Astrocyte (in vitro differentiated cells and primary cell): ENCODE measurements at places on chromosomes 5 and 9. TPM values are rescaled to one million over a fixed set of nuclear protein-coding genes. Genes with fewer than 3 reads are reported as not detected.

The IRGM gene
- not detected in 2 replicates for total RNA-seq

The WDR38 gene
- total RNA-seq: not detected in 2 replicates

The PCDHB5 gene
- total RNA-seq: 8.7 and 9.7 TPM in 2 replicates

The CDC20B gene
- total RNA-seq: 0.11 and 0.17 TPM in 2 replicates

The DBH gene
- total RNA-seq: not detected in 2 replicates

The JADE2 gene
- total RNA-seq: 25.3 and 30.3 TPM in 2 replicates

The GARIN3 gene
- total RNA-seq: not detected in 2 replicates

GRCh38 chr9:4415281-4415680, 75.0 kb upstream of the SLC1A1 start:
- no peak overlapping the region for H3K27ac ChIP-seq
- no peaks in the 10 kb centered on the region for H3K4me1 ChIP-seq

GRCh38 chr5:78809444-78809843, 160.9 kb upstream of the LHFPL2 start:
- H3K4me1 ChIP-seq: peaks cover 21% of the 10 kb centered on the region
- DNase-seq: no peak
- H3K4me3 ChIP-seq: no peak overlapping the region
- H3K27ac ChIP-seq: no peak overlapping the region
- no peaks in the 10 kb centered on the region for H3K27me3 ChIP-seq

GRCh38 chr5:84249918-84250630, 134.6 kb downstream of the EDIL3 start:
- H3K4me3 ChIP-seq: peak overlapping the region; percentile 42
- peaks cover 15% of the 10 kb centered on the region for H3K4me1 ChIP-seq
- peak; percentile 94 for DNase-seq

DNA sequence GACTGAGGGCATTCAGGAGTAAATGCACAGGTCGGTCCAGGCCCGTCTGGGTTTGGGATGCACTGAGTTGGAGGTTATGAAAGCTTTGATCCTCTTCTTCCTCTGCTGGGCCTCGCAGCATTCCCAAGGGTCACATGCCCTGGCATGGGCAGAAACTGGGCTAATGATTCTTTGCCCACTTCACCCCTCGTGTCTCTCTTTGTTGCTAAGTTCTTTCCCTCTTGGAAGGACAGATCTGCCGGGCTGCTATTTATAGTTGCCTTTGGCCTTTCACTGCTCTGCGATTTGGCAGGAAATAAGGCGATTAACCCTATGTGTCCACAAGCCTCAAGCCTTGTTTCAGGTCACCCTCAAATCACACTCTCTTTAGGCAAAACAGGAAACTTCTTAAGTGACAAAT, 66.9 kb downstream of the ENTREP1 start:
- no peak for DNase-seq
- H3K27ac ChIP-seq: no peak overlapping the region
- H3K27me3 ChIP-seq: no peaks in the 10 kb centered on the region
- no peaks in the 10 kb centered on the region for H3K4me1 ChIP-seq
- H3K4me3 ChIP-seq: no peak overlapping the region

- no peak overlapping the region for H3K27ac ChIP-seq
These were observed 101.1 kb downstream of the TLE4 start for GRCh38 chr9:79672891-79673290.

DNA sequence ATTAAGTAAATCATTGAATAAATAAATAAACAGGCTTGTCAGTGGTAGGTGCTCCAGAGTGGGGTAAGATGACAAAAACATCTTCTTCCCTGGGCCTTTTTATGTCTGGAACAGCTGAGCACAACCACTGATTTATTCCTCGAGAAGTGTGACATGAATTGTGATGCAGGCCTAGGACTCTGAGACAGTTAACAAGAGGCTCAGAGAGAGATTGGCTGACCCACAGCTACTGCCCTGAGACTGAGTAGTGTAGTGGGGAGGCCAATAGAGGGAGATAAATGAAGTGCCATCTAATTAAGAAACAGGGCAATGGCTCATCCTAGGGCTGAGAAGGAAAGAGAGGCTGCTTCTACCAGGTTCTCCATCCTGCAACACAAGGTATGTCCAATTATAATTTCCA, 369.3 kb upstream of the TRPC7 start:
- no peaks in the 10 kb centered on the region for H3K36me3 ChIP-seq
- H3K27ac ChIP-seq: no peak overlapping the region
- DNase-seq: no peak
- H3K4me1 ChIP-seq: peaks cover 20% of the 10 kb centered on the region
- H3K27me3 ChIP-seq: no peaks in the 10 kb centered on the region

DNA sequence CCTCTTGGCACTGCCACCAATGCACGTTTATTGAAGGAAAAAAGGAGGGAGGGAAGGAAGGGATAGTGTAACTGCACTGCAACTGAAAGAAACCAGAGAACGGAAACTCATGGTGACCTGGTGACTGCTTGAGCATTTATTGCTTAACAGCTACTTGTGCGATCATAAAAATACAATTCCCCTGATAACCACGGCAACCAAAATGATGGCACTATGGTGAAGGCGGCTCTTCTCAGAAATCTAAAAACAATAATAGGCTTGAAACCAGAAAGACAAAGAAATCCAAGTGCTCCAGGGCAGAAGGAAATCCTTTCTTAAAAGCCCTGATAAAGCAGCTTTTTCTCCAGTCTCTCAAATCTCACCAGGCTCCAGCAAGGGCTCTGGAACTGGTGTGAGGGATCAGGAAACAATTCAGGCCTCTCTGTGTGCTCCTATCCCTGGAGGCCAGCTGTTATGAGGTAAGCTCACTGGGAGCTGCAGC, 1.9 kb downstream of the FBXO10 start:
- H3K27me3 ChIP-seq: no peaks in the 10 kb centered on the region
- no peak overlapping the region for H3K27ac ChIP-seq
- H3K4me3 ChIP-seq: no peak overlapping the region
- H3K4me1 ChIP-seq: peaks cover 18% of the 10 kb centered on the region

DNA sequence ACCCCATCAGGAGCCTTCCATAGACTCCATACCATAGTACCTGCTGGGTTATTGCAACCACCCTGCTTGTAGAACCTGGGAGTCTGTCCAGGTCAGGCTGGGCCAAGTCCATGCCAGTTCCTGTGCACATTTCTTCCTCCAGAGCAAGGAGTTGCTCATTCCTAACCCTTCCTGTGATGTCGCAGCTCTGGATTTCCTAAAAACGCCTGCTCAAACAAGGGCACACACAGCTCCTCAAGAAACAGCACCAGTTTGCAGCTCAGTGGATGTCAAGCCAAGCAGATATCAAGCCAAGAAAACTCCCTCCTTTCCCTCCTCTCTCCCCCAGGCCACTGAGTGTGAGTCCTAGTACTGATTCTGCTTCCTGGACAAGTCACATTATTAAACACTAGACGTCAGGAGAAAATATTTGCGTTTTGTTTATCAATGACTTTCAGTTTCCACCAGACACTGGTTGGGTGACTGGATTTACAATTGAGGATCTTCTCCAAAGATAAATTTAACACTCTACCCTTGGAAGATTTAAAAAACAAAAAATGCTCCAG, 59.6 kb downstream of the SLC1A1 start:
- H3K27me3 ChIP-seq: no peaks in the 10 kb centered on the region
- H3K4me3 ChIP-seq: no peak overlapping the region
- no peak for DNase-seq
- no peaks in the 10 kb centered on the region for H3K36me3 ChIP-seq
- no peak overlapping the region for H3K27ac ChIP-seq

GRCh38 chr5:165457859-165458481, 1952.6 kb downstream of the MAT2B start:
- H3K4me3 ChIP-seq: no peak overlapping the region
- H3K4me1 ChIP-seq: no peaks in the 10 kb centered on the region
- no peak overlapping the region for H3K27ac ChIP-seq
- DNase-seq: peak; percentile 36
- no peaks in the 10 kb centered on the region for H3K36me3 ChIP-seq

DNA sequence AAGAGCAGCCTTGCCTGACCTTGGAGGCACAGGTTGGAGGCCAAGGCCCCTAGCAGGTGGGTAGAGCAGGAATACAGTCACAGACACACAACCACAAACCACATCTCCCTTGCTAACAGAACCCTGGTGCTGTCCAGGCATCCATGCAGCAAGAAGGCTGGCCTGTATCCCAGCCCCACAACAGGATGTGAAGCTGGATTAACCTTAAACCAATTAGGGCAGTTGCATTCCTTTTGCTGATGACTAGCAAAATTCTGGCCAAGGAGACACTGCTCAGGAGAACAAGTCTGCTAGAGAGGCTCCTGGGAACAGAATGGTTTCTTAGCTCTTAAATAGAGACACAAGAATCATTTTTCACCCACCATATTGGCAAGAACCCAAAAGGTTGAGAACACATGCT, 97.8 kb downstream of the C5orf15 start:
- H3K4me1 ChIP-seq: peaks cover 38% of the 10 kb centered on the region
- H3K27ac ChIP-seq: peak overlapping the region; percentile 35
- peaks cover 2% of the 10 kb centered on the region for H3K27me3 ChIP-seq
- no peak overlapping the region for H3K4me3 ChIP-seq
- no peaks in the 10 kb centered on the region for H3K36me3 ChIP-seq
- peak; percentile 98 for DNase-seq

GRCh38 chr9:113387560-113388230, 10.9 kb upstream of the HDHD3 start:
- no peaks in the 10 kb centered on the region for H3K4me1 ChIP-seq
- H3K4me3 ChIP-seq: no peak overlapping the region
- peaks cover 5% of the 10 kb centered on the region for H3K36me3 ChIP-seq
- no peak for DNase-seq
- H3K27me3 ChIP-seq: no peaks in the 10 kb centered on the region

DNA sequence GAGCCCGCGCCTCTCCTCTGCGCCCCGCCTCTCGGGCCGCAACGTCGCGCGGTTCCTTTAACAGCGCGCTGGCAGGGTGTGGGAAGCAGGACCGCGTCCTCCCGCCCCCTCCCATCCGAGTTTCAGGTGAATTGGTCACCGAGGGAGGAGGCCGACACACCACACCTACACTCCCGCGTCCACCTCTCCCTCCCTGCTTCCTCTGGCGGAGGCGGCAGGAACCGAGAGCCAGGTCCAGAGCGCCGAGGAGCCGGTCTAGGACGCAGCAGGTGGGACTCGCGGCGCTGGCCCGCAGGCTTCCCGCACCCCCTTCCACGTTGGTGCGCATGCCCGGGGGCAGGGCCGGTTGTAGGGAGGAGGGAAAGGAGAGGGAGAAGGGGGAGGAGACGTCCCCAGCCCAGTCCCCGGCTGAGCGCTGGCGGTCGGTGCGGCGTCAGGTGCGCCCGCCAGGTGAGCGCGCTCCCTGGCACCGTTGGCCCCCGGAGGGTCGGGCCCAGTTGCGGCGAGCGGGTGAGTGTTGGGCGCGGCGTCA, at the start of gene OCLN:
OCLN (plus strand) TSS at position 400 of the 532 bp plus-strand sequence. CDS start 11,455 bp downstream, outside the sequence.
- H3K27me3 ChIP-seq: peaks cover 20% of the 10 kb centered on the region
- no peak within 1 kb of the TSS for H3K27ac ChIP-seq
- H3K36me3 ChIP-seq: no peaks in the 10 kb centered on the region
- no peak for DNase-seq

GRCh38 chr9:121990600-121991306, 102.4 kb downstream of the TTLL11 start:
- H3K36me3 ChIP-seq: no peaks in the 10 kb centered on the region
- no peak for DNase-seq
- peaks cover 5% of the 10 kb centered on the region for H3K4me1 ChIP-seq
- no peak overlapping the region for H3K27ac ChIP-seq
- H3K4me3 ChIP-seq: no peak overlapping the region

DNA sequence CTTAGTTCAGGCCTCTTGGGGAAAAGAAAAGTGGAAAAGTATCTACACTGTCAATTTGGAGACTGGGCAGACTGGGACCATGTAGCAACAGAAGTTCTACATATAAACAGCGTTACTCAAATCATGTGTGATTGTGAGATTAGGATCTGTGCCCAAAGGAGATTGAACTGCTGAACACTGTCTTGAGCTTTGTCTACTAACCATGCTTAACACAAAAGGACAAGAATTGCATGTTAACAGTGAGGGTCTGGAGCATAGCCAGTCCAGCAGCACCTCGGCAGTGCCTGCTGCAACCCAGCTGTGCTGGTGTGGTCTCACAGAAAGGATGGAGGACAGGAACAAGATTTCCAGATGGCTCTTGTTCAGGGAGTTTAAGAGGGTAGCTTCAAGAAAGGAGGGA, 5.7 kb downstream of the PAM start:
- peak; percentile 26 for DNase-seq
- no peaks in the 10 kb centered on the region for H3K36me3 ChIP-seq
- H3K27ac ChIP-seq: no peak overlapping the region
- no peaks in the 10 kb centered on the region for H3K27me3 ChIP-seq

GRCh38 chr5:149675610-149676201, 54.4 kb upstream of the PPARGC1B start:
- no peak overlapping the region for H3K27ac ChIP-seq
- no peak overlapping the region for H3K4me3 ChIP-seq
- H3K36me3 ChIP-seq: no peaks in the 10 kb centered on the region
- no peak for DNase-seq

DNA sequence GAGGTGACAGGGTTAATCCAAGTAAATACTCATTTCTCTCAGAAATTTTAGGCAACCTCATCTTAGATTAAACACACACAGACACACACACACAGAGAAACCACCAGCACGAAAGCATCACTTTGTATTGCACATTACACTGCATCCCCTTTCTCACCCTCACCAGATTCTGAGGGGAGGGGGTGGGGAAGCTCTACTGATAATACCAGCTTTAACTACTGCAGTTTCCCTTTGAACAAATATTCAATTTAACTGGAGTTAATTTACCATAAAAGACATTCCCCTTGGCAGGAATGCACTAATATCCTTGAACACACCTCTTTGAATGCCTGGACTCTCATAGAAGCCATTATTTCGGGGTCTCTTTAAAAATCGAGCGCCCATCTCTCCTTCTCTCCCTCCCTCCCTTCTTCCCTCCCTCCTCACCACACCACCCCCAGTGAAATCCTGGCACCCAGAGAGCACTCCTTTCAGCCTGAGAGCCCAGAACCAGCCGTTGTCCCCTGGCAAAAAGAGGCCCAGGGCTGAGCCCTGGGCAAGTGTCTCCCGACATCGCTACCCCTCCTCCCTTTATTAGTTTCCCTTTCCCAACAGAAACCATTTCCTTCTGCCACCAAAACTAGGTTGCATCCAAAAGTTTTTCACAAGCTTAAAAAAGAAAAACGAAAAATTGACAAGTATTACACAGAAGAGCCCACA, 2.8 kb upstream of the NFIB start:
- DNase-seq: no peak
- no peaks in the 10 kb centered on the region for H3K36me3 ChIP-seq
- peaks cover 22% of the 10 kb centered on the region for H3K4me1 ChIP-seq
- no peak overlapping the region for H3K27ac ChIP-seq

- no peaks in the 10 kb centered on the region for H3K27me3 ChIP-seq
- H3K4me3 ChIP-seq: no peak overlapping the region
- no peaks in the 10 kb centered on the region for H3K36me3 ChIP-seq
- H3K4me1 ChIP-seq: peaks cover 14% of the 10 kb centered on the region
- H3K27ac ChIP-seq: no peak overlapping the region
- DNase-seq: no peak
These were observed 17.5 kb downstream of the CAPSL start for GRCh38 chr5:35920890-35921289.

DNA sequence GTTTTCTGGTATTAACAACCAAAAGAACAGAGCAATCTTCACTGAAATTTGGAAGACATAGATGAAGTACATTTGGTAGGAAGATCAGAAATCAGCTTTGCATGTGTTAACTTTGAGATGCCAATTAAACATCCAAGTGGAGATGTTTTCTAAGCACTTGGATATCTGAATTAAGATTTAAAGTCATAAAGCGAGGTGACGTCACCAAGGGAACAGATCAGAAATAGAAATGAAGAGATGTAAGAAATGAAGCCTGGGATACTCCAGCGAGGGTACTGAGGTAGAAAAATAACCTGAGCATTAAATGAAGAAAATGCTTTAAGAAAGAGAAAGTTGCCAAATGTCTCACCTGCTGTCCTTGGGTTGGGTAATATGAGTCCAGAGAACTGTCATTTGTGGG, 1223.3 kb downstream of the MAT2B start:
- no peak overlapping the region for H3K4me3 ChIP-seq
- no peaks in the 10 kb centered on the region for H3K36me3 ChIP-seq
- H3K27me3 ChIP-seq: no peaks in the 10 kb centered on the region
- no peak for DNase-seq
